ENCODE measurements at places on chromosomes 4 and X. TPM values are rescaled to one million over a fixed set of nuclear protein-coding genes. Genes with fewer than 3 reads are reported as not detected.

GRCh38 chr4:67762086-67762485 is 7.9 kb upstream of the GNRHR start:
- no peak for DNase-seq

GRCh38 chr4:168537571-168537970 is 40.7 kb downstream of the PALLD start:
- no peak for DNase-seq

DNA sequence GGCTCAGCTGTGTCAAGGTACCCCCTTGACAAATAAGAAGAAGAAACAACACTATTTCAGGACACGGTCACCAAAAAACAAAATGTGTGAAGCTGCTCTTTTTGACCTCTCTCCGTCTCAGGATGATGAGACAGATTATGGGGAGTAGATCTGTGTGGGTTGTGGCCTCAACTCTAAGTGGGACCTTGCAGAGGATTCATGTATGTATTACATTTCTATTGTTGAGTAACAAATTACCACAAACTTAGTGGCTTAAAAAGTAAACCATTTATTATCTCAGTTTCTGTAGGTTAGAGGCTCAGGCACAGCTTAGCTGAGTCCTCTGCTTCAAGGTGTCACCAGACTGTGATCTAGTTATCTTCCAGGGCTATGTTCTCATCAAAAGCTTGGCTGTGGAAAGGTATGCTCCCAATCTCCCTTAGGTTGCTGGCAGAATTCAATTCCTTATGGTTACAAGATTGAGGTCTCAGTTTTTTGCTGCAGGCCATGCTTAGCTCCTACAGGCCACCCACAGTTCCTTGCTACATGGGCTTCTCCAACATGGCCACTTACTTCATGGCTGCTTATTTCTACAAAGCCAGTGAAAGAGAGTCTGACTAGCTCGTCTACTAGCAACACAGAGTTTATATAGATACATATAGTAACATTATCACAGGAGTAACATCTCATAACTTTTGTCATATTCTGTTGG is 28.1 kb downstream of the DGKK start:
- no peak for DNase-seq

The GABRE gene
- total RNA-seq: under 0.01 TPM

The PROM1 gene
- total RNA-seq: 264 TPM

The PRDM5 gene
- 2.2 TPM for total RNA-seq

The TKTL1 gene
- total RNA-seq: 0.27 TPM
